AG10803 (cell line): ENCODE measurements at places on chromosomes 1 and 21.

DNA sequence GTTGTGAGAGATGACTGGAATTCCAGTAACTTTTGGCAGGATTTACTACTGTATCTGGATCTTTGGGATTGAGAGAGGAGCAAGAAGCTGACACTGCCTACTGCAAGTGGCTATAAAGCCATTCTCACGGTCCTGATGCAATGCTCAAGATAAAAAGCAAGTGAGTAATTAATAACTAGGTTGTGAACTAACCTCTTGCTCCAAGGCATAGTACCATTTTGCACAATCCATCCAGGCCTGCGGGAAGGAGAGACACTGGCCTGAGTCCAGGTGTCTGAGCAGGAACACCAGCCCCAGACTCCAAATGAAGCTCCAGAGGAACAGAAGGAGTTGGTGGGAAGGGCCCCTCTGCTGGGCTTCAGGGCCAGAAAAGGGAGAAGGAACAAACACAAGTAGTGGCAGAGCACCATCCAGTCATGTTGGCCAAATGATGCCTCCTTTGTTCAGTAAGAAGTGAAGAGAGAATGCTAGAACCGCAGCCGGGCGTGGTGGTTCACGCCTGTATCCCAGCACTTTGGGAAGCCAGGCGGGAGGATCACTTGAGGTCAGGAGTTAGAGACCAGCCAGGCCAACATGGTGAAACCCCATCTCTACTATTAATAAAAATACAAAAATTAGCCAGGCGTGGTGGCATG lies 9.9 kb upstream of the SLC45A3 start:
- no peak for DNase-seq

GRCh38 chr21:36980280-36981048 lies 14.0 kb upstream of the HLCS start:
- DNase-seq: peak; percentile 29

GRCh38 chr21:33332143-33332542 lies 7.4 kb downstream of the IFNAR1 start:
- no peak for DNase-seq

GRCh38 chr1:99481391-99481996 lies 164.4 kb upstream of the PALMD start:
- peak; percentile 61 for DNase-seq

- no peak for DNase-seq
Observed at GRCh38 chr1:235450433-235450832, 53.8 kb downstream of the B3GALNT2 start.

- DNase-seq: no peak
Observed at GRCh38 chr1:27505420-27505680, 15.4 kb upstream of the WASF2 start.

GRCh38 chr1:201653883-201654282 lies 115.0 kb downstream of the NAV1 start:
- DNase-seq: no peak

DNA sequence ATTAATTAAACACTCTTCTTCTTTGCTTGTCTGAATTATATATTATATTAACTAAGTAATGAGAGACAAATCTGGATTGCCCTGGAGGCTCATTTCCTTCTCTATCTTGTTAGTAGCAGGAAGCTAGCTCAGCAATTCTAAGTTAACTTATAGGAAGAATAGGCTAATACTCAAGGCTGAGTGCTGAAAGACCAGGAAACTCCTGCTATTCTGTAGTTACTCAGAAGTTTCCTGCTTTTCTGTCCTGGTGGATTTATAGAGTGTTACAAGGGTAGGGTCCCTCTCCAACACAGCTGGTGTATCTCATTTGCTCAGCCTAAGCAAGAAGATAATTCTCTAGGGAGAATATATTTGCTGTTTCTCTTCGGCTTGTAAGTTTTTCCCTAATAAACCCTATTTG lies 29.2 kb downstream of the HSPA13 start:
- no peak for DNase-seq
